Stimulated activated CD4-positive, alpha-beta T cell treated with anti-CD3 and anti-CD28 coated beads, TNF-alpha, amount 100 ng/mL, for 48 hours (primary cell): ENCODE measurements at places on chromosomes 5 and 9.

- no peak for DNase-seq
Measured at GRCh38 chr9:38643815-38644173, 23.4 kb upstream of the ANKRD18A start.

DNA sequence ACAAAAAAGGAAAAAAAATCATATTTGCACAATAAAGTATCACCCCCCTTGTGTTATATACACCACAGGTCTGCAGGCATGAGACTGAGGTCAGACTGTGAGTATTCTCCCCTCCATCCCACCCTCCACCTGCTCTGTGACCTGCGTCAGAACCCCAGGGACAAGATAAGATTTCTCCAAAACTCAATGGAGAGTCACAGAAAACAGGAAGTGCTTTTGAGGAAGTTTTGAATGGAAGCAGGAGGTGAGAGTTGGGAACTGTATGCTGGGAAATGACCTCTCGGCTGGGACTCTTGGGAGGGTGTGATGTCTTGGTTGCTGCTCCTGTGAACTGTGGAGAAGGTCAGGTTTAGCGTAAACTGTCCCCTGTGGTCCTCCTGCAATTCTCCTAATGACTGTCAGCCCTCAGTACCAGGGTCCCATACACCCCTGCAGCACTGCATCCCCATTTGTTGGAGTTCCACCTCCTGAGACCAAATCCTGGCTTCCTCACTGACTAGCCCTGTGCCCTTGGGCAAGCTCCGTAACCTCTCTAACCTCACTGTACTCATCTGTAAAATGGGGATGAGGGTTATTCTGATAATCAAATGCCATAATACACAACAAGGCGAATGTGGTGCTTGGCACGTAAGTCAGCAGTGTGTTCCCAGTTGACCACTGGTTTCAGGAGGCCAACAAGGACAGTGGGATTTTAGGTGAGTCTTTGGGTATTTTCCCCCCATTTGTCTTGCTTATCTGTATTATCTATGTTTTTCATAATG is 6.9 kb upstream of the CTSL start:
- no peak for DNase-seq

DNA sequence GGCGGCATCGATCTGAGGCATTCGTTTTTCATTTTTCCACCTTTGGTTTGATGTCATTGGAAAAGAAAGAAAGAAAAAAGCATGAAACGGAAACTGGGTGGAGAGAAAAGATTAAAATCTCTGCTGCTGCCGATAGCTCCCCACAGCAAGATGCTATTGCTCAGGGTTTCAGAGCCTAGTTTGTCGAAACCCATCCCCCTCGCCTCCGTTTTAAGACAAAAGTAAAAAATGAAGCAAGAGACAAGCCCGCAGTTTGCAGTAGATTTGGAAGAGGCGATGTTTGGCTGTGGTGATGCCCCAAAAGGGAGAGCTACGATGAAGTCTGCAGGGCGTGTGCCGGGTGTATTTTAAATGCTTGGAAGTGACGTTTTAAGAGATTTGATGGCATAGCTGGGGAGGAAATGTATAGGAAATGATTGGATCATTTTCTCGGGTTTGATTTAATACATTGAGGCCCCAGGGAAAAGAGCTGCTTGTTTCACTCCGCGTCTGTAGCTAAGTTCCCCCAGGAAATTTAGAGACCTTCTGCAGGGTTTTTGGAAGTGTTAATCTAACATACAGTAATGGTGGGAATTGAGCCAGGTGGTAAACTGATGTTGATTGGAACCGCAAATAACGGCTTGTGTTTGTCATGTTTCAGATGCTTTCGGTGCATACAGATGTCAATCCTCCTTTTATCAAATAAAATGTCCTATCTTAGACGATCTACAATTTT is 909 bp downstream of the NDFIP1 start:
- DNase-seq: no peak

DNA sequence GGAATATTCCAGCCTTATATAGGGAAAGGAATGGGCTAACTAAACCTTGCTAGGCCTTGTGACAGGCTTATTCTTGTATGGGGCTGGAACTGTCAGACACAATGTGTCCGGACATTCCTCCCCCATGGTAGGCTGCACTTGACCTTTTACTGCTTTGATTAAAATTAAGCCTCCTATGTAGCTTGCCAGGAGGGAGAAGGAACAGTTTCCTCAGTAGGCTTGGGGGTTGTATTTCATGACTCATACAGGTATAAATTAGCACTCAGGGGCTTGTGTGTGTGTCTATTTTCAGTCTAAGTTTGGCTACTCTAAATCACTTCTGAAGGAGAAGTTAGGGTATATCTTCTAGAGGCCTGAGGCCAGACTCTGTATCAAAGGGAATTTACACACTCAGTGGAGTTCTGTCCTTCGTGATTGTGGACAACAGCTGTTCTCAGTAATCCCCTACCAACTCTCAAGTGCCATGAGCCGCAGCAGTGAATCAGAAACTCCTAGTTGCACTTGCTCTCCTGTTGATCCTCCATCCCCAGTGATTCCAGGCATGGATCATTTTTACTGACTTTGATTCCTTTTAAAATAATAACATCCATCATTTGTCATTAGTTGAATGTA is 16.4 kb downstream of the ADAMTS16 start:
- no peak for DNase-seq

DNA sequence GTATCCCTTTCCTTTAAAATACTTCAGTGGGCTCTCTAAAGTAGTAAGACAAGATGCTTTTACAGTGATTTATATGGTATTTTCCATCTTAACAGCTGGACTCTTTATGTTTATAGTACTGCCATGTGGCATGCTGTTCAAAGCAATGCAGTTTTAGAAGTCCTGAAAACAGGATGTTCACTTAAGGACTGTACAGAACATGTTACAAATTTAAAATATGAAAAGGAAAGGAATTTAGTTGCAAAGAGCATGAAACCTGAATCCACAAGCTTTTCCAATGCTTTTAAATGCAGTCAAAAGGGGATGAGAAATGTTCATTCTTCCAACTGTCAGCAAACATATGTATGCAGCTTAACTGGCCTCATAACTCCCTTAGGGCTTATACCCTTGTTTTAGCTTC is 580.2 kb downstream of the EFNA5 start:
- DNase-seq: no peak

- no peak for DNase-seq
Measured at GRCh38 chr5:123204251-123204650, 115.2 kb downstream of the PRDM6 start.

- no peak for DNase-seq
Measured at GRCh38 chr5:143790457-143791112, 21.4 kb upstream of the HMHB1 start.

DNA sequence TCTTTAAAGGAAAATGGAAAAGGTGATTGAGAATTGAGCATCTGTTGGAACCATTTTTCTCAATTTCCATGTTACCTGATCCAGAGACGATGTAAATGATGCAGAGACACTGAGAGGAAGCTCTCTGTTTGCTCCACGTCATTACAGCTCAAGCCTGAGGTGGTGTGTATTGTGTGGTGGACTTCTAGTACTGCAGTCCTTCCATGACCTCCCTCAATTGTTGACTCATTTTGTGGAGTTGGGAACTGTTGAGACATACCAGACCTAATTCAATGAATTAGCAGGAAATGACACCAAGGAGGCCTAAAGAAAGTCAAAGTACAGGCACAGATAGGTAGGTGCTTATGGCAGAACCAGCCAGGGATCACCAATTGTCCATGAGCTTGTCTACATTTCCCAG is 15.6 kb upstream of the LVRN start:
- DNase-seq: no peak

DNA sequence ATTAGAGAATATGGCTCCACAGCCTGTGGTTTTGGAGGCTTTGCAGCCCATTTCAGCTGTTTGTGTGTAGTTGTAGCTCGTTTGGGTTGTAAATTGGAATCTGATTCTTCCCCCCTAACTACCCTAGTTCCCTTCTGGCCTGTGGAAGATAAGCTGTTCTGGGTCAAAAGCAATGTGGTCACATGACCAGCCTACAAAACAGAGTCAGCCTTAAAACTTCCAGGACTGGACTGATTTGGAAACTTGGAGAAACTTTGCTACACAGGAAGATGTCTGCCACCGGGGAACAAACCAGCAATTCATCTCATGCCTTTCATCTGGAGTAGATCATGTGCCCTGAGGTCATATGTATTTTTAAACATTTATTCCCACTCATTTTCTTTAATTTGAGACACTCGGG is 83.8 kb downstream of the DAPK1 start:
- DNase-seq: no peak

GRCh38 chr9:126439402-126439765 is 112.8 kb downstream of the MVB12B start:
- DNase-seq: no peak
